Fibroblast of the aortic adventitia (primary cell): ENCODE measurements at places on chromosomes 2 and 18.

DNA sequence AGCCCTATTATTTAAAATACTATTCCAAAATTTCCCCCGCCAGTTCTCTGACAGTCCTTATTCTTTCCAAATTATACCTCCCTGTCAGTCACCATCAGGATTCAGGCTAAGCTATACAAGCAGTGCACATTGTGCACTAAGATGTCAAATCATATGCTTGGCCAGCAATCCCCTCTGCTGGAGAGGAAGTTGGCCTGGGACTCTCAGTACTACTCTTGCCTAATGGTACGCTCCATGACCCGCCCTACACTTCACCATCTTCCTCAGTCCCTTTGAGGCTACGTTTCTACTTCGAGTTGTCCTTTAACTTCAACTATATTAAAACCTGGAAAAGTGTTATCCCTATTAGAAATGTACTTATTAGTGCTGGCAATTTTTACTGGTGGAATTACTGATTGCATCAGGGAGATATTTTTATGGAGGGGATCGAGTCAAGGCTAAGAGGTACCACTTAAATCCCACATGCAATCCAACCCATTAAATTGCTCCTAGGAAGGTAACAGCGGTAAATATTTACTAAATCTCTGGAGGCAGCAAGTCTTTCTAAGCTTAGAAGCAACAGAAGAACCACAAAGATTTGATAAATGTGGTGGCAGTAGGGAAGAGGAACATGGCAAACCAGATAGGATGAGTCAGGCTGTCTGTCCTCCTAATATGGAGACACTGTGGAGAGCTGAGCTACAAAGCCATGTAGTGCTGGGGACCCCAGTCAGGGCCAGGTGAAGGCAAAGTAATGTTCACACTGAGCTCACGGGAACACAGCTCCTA, 2.7 kb downstream of the USP40 start:
- DNase-seq, result no peak

- DNase-seq, result peak; percentile 33
These were observed 227.4 kb upstream of the COL3A1 start for GRCh38 chr2:188746727-188747126.

DNA sequence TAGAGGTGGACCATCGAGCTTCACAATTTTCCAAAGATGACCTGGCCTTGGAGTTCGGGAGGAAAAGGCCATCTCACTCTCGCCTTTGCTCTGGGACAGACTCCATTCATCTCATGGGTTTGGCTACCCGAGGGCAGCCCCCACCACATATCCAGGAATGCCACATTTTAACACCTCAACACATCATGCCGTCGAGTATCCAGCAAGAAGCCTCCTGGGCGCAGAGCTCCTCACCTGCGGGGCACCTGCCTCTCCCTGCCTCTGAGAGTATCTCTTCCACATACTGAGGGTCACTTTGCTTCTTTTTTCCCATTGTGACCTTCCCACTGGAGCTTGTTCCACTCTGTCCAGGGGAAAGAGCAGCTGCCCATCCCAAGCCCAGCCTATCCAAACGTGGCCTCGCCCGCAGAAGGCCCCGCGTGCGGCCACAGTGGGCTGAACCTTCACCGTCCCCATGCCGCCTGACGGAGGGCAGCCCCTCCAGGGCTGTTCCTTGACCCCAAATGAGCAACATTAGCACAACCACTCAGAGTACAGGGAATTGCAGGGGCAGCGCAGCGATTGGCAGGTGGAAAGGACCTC, 5.5 kb upstream of the LIMS2 start:
- no peak for DNase-seq

- no peak for DNase-seq
These were observed 14.3 kb upstream of the MAP3K2 start for GRCh38 chr2:127401757-127402695.

GRCh38 chr18:46485675-46486194, 171.3 kb downstream of the LOXHD1 start:
- no peak for DNase-seq

DNA sequence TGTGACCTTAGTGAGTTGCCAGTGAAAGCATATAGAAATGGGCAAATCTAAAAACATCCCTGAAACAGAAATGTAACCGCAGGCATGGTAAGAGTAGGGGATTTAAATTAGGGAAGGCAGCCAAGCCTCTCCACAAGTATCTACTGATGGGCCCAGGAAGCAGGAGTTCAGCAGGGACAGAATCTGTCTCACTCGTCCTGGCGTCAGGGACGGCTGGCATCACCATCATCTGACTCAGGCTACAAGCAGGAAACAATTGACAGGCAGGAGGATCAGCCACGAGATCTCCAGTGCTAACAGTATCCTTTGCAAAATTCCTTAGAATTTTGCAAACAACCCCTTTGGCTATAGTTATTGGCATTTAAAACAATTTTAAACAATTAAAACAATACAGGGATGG, 61.3 kb downstream of the SMAD4 start:
- DNase-seq, result no peak

GRCh38 chr18:75264926-75265597, 54.5 kb downstream of the TSHZ1 start:
- peak; percentile 14 for DNase-seq

DNA sequence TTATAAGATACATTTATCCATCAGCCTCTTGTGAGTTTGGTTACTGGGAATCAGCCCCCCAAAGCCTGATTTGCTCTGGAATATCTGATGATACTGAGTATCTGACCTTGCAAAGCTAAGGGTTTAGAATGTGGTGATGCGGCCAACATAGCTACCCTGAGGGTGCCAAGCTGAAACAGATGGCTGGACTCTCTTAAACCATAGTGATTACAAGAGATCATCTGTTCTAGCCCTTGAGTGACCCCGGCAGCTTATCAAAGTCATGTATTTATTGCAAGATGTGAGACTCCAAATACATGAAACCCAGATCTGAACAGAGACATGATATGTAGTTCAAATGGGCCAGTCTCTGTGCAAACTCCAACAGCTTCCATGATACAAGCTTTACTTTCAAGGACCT, 78.2 kb upstream of the CABLES1 start:
- no peak for DNase-seq

DNA sequence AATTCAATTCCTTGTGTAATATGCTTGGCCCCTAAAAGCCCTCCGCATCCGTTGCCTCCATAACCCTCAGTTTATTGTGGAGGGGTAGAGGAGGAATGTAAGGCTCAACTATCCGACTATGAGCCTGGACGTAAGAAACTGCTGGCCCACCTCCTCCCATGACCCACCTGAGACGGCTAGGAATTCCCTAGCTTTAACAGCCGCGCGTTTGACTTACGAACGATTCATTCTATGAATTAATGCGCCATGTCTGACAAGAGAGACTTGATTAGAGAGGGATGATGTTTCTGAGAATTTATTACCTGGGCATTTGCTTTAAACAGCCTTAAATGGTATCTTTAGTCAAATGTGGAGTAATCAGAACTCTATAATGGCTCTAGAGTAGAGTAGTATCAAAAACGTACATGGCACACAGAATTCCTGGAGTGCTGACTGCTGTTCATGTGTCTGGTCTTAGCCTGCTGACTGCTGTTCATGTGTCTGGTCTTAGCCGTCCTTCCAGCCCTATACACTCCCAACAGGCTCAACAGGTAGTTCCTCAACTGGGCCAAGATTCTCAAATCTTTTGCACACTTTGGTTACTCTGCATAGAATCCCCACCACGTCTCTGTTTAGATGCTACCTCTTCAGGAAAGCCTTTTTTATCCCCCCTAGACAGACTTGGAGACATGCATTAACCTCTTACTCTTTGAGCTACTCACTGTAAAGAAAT, 899 bp upstream of the GFPT1 start:
- DNase-seq, result no peak

- peak; percentile 56 for DNase-seq
These were observed 164.7 kb downstream of the SLC8A1 start for GRCh38 chr2:40287195-40287594.

GRCh38 chr18:48791636-48792105, 159.1 kb downstream of the SMAD7 start:
- no peak for DNase-seq

- DNase-seq, result no peak
These were observed 504 bp downstream of the ASAP2 start for GRCh38 chr2:9206991-9207640.

DNA sequence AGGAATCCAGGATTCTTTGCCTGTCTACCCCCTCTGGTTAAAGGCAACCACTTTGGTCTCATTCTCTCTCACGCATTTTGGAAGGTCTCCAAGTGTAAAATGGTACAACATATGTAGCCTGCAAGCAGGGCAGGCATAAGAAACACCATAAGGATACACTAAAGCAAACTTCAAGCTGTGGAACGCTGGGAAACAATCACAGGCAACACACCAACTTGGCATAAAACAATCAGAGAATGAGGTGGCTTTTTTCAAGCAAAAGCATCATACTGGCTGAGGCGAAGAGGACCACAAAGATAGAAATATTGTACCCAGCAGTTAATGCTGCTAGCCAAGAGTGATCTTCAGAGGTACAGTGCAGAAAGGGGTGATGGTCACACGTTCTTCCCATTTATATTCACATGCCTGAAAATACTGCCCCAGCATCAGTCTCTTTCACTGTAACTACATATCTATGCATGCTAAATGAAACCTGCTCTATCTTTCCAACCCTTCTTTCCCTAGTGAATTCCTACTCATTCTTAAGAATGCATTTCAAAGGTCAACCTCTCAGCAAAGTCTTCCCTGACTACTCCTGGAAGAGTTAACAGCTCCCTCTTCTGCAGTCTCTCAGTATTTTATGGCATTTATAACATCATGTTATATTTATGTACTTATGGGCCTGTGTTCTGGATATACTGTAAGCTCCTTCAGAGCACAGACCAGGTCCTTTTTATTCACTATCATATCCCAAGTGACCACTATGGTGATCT, 71.9 kb upstream of the GALNT5 start:
- peak; percentile 78 for DNase-seq

DNA sequence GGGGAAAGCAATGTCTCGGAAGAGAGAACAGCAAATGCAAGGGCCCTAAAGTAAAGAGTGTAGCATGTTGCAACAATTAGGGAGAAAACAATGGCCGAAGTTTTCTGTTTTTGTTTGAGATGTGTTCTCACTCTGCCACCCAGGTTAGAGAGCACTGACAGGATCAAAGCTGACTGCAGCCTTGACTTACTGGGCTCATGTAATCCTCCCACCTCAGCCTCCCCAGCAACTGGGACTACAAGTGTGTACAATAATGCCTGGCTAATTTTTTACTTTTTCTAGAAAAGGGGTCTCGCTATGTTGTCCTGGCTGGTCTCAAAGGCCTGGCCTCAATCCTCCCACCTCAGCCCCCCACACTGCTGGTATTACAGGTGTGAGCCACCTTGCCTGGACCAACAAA, 23.9 kb downstream of the MEMO1 start:
- no peak for DNase-seq

DNA sequence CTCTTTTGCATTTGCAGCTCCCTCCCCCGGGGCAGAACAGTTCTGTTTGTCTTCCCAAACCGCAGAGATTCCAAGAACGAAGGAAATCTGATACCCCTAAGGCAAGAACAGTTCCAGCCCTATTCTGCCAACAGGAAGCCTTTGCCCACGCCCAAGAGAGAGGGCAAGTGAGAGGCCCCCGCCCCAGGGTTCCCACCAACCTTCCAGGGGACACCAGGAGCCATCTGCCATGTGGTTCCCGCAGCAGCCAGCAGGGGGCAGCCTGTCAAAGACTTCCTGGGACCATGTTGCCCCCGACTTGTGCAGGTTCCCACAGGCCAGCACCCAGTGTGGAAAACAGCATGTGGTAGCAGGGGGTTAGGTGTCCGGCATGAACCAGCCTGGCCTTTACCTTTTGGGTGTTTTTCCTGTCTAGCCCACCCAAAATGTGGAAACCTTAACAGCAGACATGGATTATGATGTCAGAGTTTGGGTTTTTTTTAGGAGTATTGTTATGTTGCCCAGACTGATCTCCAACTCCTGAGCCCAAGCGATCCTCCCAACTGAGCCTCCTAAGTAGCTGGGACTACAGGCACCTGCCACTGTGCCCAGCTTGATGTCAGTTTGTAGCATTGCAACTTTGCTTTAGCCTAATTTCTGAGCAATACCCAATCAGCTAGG, 21.7 kb upstream of the EFHD1 start:
- peak; percentile 53 for DNase-seq

DNA sequence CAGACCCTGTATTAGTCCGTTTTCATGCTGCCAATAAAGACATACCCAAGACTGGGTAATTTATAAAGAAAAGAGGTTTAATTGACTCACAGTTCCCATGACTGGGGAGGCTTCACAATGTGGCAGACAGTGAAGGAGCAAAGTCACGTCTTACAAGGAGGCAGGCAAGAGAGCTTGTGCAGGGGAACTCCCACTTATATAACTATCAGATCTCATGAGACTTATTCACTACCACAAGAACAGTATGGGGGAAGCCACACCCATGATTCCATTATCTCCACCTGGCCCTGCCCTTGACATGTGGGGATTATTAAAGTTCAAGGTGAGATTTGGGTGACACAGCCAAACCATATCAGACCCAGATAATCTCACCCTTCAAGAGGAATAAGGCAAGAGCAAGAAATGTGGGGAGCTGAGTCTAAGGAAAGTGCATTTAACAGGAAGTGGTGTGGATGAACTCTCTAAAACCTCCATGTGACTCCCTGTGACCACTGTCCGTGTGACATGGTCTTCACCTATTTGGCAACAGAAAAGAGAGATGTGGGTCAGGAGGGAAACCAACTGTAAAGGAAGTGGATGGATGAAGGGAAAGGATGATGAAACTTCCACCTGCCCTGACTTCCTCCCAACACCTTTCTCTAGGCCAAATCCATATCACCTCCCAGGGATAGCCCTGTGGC, 110.6 kb downstream of the ATL2 start:
- no peak for DNase-seq

DNA sequence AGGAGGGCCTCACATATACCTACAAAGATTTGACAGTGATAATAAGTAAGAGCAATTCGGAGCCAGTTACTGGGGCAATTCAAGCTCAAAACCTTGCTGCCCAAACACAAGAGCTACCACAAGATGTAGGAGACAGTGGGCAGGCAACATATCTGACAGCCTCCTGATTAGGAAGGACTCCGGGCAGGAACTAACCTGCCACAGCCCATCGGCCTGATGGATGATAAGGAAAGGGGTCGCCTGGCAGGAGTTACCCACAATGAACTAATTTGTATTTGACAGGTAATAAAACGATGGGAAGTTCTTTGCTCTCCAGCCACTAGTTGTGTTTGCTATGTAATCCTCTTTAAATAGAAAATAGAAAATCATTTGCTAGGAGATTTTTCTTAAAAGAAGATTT, 100.2 kb downstream of the ARHGAP15 start:
- no peak for DNase-seq

- no peak for DNase-seq
These were observed 23.4 kb upstream of the TSPYL6 start for GRCh38 chr2:54279385-54279784.

DNA sequence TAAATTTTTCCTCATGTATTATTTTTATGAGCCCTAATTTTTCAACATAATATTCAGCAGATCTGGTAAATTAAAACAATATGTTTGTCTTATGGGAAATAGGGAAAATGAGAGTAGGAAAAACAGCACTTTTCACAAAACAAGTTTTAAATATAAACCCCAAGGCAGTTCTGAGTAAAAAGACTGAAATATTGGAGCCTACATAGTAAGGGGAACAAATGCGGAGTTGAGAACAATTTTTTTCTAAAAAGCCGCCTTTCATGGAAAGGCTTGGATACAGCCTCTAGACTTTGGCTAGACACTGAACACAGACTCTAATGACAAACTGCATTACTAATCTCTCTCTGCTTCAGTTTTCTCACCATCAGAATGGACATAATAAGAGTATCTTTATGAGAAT, 174.1 kb downstream of the NOL4 start:
- no peak for DNase-seq

- no peak for DNase-seq
These were observed 17.9 kb upstream of the DSG3 start for GRCh38 chr18:31429623-31430022.

- no peak for DNase-seq
These were observed 56.1 kb downstream of the BABAM2 start for GRCh38 chr2:27946530-27947060.

GRCh38 chr2:196589419-196589818, 50.1 kb upstream of the CCDC150 start:
- DNase-seq, result no peak
